ENCODE measurements at places on chromosomes 6 and 20.
A peak's percentile ranks its signal among the peaks of the same experiment; 100 is the strongest.

DNA sequence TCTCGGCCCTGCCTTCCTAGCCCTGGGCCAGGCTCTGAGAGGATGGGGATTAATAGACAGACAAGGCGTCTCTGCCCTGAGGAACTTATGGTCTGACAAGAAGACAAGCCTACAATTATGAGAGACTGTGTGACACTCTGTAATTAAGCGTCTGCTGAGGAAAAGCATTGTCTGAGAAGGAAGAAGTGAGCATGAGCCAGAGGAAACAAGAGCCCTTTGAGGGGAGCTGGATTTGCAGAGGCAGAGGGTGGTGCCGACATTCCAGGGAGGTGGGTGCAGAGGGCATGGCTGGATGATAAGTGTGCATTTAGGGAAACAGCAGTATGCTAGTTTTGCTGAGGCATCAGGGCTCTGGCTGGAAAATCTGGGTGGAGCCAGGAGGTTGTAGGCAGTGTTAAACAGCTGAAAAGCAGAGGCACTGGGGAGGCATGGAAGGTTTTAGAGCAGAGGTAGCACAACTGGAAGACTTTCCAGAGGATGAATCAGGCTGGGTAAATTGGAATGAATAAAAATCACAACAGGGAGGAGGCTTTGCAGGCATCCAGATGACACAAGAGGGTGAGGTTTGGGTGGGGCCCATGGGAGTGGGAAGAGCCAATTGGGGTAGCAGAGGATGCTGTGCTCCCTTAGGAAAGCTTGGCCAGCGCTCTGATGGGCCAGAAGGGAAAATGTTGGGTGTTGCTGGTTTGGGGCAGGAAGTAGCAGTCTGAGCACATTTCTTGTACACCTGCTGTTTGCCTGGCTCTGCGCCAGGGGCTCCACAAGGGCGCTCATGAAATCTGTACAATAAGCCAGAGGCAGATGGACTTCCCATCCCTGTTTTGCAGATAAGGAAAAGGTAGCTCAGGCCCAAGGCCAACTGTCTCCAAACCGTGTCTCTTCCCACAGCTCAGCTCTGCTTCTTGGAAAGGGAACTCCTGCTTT lies 74.0 kb upstream of the MYL9 start:
- DNase-seq = no peak

GRCh38 chr20:63254232-63254605 lies at the start of gene NKAIN4:
NKAIN4 (minus strand) TSS chr20:63254463; CDS start chr20:63254450, 13 bp downstream.
- no peak for DNase-seq

- no peak for DNase-seq
Measured at GRCh38 chr6:116948533-116949304, 71.7 kb downstream of the RFX6 start.

DNA sequence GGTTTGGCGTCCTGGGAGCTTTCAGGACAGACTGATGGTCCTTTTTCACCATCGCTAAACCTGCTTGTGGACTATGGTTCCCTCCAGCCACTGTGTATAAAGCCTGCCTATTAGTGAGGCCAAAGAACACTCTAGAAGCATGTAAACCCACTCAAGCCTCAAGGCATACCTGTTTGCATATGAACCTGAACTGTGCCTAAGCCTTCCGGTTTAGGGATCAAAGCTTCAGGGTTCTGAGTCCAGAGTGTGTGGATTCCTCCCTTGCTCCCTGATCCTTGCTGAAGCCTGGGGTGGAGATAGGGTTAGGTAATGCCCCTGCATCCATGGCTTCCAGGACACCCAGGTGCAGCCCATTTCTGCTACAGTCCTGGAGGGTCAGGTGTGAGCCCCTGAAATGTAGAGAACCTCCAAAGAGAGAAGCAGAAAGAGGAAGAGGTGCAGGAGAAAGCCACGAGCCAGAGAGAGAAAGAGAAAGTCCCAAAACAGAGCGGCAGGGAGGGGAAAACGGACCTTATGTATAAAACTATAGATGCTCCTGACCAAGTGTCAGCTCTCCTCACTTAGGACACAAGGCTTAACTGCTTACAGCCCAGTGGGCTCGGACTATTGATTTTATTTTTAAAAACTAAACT lies 93.3 kb downstream of the SCML4 start:
- no peak for DNase-seq

DNA sequence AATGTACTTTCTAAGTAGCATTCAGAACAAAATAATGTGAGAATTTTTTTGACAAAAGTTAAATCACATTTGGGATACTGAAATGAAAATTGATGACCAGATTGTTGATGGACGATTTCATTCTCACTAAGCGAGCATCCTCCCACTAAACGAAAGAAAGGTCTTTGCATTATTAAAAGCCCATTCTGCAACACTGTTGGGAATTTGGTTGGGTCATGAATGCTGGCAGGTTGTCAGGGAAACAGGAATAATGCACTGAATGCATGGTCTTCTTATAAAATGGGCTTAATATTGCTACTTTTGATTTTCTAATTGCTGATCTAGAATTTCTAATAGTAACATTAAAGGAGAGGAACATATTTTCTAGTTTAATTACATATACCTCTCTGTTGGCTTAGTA lies 229.8 kb downstream of the NKAIN2 start:
- DNase-seq = no peak

DNA sequence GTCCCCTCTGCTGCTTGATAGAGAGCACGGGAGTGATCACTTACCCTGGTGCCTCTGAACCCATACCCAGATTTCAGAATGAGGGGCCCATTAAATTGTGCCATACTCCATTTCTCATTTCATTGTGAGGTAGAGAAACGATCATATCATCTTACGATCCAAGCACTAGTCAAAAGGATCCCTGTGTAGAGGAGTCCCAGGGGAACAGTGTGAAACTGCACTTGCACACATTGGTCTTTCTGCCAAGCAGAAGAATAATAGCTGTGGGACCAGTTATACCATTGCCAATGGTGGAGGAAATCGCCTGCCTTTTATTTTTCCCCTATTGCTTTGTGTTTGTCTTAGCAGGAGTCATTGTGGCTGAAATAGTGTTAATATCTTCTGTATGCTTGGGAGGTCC lies 161.9 kb downstream of the FARS2 start:
- no peak for DNase-seq

DNA sequence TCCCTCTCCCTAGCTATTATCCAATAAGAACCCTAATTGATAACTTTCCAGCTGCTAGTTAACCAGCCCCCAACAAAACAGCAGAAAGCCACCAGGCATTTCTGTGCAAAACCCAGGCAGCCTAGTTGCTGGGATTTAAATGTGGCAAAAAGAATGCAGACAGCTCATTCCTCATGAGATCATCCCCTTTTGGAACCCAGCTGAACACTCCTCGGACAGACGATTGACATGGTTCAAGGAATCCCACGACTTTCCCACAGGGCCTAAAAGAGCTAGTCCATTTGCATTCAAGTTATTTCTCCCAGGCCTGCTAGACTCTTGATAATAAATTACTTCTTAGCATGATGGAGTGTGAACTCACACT lies 24.0 kb downstream of the JAG1 start:
- no peak for DNase-seq

DNA sequence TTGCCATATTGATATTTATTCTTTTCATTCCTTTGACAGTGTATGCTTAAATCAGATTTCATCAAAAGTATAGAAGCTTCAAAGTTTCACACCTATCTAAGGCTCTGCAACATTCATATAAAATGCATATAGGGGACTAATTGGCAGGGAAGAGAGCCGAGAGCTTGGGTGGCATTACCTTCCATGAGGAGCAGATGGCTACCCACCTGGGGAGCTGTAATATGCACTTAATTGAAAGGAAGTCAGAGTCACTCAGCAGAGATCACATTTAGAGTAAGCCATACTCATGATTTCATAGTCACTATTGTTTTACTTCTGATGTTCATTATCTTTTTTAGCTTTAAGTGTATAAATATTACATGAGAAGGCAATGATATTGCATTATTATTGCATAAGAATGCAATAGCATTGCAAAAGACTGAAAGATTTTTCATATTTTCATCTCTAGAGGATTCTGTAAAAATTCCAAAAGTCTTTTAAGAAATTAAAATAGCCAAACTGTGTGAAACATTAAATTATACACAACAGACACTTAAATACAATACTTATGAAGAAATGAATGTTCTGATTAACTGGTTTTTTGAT lies 1305.2 kb downstream of the EPHA7 start:
- no peak for DNase-seq

DNA sequence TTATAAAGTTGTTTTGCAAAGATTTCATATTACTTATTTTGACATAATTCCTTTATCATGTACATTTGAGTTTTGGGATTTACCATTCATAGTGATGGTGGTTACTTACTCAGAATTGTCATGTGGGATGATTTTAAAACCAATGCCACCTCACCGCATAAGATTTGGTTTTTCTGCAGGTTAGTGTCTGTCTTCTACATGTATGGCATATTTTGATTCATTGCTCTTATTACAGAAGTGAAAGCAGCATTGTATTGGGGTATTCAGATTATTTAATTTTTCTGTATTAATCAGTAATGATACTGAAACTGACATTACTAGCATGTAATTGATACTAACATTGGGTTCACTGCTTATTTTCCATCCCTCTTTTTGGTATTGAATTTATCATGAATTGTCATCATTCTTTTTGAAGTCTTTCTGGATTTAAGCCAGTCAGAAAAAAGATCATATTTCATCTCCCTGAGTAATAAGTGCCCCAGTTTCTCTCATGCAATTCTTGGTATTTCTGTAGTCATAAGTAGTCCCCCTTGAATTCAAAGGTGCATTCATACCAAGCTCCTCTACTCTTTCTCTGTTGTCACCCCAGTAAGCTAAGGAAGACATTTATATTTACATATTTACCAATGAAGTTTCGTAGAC lies 176.6 kb downstream of the BCKDHB start:
- no peak for DNase-seq

DNA sequence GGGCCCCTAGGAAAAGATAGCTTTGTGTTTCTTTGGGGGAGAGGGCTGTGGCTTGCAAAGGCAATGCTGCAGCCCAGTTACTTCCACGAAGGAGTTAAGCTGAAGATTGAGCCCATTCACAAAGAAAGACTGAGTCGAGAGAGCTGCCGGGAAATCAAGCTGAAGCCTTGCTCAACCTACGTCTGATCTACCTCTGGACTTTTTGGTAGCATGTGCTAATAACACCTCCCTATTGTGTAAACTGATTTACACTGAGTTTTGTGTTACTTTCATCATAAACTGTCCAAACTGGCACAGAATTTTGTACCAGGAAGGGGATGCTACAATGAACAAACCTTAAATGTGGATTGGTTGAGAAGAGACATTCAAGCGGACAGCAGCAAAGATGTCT lies 23.5 kb downstream of the BANF2 start:
- DNase-seq = no peak

DNA sequence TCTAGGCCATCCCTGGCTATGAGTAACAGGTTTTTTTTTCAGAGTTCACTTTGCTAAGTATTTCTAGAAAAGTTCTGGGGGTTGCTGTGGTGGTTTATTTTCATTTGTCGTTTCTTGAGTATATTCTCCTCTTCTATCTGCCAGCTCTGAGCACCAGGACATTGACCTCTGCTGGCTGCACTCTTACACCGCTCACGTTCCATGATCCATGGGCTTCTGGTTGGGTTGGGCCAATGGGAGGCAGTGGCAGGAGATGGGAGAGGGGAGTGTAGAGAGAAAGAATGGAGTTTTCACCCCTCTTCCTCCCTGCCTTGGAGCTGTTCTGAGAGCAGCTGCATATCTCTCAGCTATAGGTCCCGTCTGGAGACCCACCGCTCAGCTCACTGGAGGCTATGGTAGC lies 161.0 kb upstream of the ATXN1 start:
- no peak for DNase-seq

DNA sequence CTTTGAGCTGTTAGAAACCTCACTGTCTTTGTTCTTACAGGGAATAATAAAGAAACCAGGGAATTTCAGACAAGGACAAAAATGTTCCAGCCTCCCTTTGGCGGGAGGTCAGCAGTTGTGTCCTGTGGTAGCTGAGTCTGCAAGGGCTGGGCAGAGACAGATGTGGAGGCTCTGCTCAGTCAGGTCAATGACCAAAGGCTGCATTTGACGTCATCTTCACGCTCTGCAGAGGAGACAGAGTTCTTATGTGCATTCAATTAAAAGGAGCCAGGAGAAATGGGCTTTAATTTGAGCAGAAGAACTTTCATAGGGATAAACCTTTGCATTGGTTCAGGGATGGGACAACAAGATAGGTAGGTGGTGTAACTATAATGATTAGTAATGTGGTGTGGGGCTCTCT lies 45.1 kb upstream of the FOXA2 start:
- DNase-seq = no peak

DNA sequence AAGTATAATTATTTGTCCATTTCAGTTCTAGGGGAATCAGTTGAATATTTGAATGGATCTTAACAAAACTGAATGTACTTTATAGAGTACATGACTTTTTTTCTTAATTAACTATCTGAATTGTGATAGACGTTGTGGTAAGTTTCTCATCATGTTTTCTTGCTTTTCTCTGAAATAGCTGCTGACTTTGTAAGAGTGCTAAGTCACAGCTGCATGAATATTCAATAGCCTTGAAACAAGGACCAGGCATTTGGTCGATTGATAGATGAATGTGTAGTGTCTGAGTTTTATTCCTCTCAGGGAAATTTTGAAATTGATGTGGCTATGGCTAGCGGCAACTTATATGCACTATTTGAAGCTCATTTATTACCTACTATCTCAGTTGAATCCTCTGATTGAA lies 56.0 kb downstream of the ADGRB3 start:
- no peak for DNase-seq

DNA sequence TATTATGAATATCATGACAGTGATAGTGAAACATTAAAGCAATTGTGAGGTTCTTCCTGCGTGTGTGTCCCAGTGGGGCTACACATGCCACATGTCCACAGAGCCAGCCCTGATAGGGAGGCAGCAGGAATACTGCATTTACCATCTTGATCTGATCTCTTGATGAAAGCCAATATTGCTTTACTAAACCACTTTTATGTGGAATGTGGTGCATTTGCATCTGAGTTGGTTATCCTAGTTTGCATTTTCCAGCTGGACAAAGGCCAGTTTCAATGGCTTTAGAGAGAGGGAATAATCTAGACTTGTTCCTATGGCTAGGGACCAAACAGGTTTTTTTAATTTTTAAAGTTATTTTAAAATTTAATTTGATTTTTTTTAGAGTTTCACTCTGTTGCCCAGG lies 216.3 kb upstream of the FERMT1 start:
- DNase-seq = no peak

DNA sequence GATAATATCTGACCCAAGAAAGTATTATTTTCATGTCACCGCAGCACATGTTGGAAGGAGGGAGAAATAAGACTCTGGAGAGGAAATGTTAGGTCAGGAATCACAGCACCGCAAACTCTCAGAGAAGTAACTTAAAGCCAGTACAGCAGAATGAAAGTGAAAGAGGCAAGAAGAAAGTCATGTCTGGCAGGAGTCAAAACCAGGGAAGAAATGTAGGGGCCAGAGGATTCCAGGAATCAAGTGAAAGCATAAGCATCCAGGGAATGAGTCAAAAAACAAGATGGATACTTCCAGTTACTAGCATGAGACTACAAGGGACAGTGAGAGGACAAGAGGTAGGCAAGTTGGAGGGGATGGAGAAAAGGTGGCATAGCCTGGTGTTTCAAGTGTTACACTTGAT lies 80.4 kb downstream of the AK9 start:
- no peak for DNase-seq

GRCh38 chr20:23048283-23049200 lies 930 bp downstream of the THBD start:
- no peak for DNase-seq

GRCh38 chr20:48618052-48618451 lies 209.7 kb downstream of the PREX1 start:
- no peak for DNase-seq

- DNase-seq = peak; percentile 45
Measured at GRCh38 chr6:27332692-27333641, 20.9 kb upstream of the POM121L2 start.

Data from putamen (tissue), 1 donor.